CD4-positive, alpha-beta T cell treated with Interleukin-10 for 1 hour (primary cell): ENCODE measurements at places on chromosomes 4 and X.
A peak's percentile ranks its signal among the peaks of the same experiment; 100 is the strongest.

DNA sequence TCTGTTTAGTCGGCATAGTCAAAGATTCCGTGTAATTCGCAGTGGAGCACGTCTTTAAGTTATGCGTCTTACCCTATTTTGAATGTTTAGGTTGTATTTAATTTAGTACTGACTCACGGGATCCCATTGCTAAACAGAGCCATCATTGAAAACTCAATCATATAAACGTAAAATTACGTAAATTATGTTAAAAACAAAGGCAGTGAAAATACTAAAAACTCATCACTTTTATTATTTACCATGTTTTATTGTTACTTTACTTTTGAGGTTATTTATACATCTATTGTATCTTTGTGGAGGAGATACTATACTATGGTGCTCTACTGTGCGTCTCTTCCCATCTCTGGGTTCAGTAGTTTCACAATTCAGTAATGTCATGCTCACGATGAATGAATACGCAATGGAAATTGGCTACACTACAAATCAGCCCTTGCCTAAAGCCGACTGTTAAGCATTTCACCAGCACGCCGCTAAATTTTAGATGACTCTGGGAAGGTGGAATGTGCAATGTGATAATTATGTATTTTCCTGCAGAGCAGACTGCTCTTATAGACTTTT, 944 bp downstream of the FUNDC2 start:
- peak; percentile 31 for DNase-seq

GRCh38 chrX:123803331-123803983, 56.4 kb upstream of the XIAP start:
- peak; percentile 46 for DNase-seq

DNA sequence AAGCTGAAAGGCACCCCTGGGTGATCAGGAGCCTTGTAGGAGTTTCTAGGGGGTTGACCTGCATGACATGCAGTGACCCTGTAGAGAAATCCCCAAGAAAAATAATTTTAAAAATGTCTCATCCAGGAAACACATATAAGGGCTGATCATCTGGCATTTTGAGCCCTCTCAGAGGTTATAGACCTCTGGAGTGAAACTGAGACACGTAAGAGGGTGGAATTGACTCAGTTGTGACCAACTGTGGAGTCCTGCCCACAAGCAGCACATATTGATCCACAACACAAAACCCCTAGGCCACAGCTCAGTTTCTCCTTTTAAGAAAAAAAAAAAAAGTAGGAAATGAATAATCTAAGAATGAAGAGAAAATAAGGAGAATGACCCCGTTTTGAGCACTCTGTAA, 32.5 kb upstream of the MTMR8 start:
- no peak for DNase-seq

DNA sequence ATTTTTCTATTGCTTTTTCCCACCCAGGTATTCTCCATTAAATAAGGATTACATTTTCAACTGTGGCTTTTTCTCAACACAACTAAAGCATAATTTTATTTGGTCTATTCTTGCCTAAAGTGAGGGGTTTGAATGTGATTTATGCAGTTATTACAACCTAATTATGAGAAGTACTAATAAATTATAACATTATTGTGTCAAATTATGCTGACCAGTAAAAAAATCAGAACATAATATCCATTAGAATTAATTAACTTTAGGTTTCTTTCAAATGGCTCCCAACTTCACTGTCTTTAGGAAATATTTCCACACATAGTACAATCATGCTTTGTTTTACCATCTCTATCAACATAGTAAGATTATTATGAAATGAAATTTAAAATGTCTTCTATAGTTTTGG, 1293.9 kb downstream of the FSTL5 start:
- DNase-seq = no peak

DNA sequence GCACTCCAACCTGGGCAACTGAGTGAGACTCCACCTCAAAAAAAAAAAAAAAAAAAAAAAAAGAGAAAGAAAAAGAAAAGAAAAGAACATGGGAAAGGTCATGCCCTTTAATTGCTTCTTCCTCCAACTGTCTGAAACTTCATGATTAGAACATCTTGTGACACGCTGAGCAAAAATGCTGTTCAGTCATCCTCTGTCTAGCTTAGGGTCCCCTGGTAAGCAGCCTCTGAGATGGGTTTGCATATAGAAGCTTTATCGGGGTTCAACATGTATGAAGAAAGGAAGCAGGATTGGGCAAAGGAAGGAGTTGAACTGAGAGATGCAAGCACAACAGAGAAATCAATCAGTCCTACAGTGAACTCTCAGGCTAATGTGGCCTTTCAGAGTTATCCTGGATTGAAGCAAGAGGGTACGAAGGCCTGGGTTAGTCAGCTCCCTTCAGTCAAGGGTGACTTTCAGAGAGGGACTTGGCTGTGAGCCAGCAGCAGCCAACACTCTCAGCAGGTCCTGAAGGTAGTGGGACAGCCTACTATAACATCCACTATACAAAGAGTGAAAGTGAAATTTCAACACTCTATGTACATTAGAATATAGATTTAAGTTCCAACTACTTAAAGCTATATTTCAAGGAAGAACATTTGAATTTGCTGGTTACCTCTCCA, 11.4 kb downstream of the MAOB start:
- DNase-seq = no peak

GRCh38 chr4:152571296-152571695, 35.4 kb upstream of the FBXW7 start:
- no peak for DNase-seq

GRCh38 chr4:114599231-114599902, 760 bp downstream of the UGT8 start:
- DNase-seq = no peak

- DNase-seq = no peak
These were observed 13.7 kb downstream of the RASSF6 start for GRCh38 chr4:73606465-73606974.

GRCh38 chrX:19743386-19743785, 144.0 kb downstream of the SH3KBP1 start:
- no peak for DNase-seq

DNA sequence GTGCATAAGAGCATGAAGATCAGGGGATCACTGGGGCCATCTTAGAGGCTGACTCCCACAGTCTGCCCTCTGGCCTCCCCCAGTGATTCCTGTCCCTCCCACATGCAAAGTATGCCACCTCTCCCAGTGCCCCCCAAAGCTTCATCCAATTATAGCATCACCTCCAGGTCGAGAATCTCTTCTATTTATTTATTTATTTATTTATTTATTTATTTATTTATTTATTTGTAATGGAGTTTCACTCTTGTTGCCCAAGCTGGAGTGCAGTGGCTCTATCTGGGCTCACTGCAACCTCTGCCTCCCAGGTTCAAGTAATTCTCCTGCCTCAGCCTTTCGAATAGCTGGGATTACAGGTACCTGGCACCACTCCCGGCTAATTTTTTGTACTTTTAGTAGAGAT, 50.1 kb downstream of the BCORL1 start:
- no peak for DNase-seq

- DNase-seq = no peak
These were observed 22.6 kb downstream of the RELL1 start for GRCh38 chr4:37663552-37663951.

DNA sequence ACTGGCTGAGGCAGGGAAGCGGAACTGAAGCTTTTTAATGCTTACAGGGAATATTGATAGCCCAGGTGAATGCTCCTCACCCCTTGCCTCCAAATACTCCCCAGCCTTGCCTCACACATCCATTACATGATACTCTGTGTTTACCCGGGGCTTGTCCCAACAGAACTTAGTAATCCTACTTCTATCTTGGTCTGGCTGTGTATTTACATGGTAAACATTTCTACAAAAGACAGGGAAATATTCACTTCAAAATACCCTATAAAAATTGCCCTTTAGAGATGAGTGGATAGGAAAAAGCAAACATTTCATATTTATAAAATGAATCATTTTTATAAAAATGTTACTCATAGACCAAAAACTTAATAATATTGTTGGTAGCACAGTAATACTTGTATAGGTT, 120.1 kb downstream of the NHS start:
- DNase-seq = no peak

- DNase-seq = no peak
These were observed 27.1 kb downstream of the CENPE start for GRCh38 chr4:103171006-103171405.

GRCh38 chr4:140806163-140806562, 50.0 kb upstream of the TBC1D9 start:
- no peak for DNase-seq

- DNase-seq = no peak
These were observed 16.4 kb downstream of the DOK7 start for GRCh38 chr4:3479358-3480101.

DNA sequence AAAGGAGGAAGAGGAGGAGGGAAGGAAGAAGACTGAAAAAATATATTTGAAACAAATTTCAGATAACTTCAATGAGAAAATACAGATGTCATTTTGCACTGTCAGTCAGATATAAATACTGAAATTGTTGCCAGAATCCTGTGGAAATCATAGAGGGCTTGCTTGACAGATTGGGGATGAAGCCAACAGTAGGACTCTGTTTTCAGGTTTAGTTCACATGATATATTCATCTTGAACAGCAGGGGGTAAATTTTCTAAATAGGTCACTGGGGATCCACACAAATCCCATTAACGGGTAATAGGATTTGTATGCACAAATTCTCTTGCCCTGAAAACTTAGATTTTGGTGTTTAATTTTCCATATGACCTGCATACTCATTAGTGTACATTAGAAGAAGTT, 103.3 kb upstream of the PCDH18 start:
- DNase-seq = no peak

DNA sequence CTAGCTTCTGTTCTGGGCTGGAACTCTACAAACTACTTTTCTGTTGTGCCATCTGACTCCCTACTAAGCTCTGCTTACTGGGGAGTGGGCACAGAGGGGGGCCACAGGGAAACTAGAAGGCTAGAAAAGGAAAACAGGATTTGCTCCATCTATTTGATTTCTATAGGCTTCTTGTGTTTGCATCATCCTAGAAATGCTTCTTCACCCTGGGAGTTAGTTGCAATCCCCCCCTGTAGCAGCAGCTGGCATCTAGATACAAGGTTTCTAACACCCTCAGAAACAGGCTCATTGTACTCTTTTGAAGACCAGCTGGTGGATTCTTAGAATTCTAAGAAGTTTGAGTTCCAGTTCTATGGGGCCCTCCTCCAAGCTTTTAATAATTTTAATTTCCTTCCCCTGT, 213.4 kb downstream of the TMA16 start:
- DNase-seq = no peak

DNA sequence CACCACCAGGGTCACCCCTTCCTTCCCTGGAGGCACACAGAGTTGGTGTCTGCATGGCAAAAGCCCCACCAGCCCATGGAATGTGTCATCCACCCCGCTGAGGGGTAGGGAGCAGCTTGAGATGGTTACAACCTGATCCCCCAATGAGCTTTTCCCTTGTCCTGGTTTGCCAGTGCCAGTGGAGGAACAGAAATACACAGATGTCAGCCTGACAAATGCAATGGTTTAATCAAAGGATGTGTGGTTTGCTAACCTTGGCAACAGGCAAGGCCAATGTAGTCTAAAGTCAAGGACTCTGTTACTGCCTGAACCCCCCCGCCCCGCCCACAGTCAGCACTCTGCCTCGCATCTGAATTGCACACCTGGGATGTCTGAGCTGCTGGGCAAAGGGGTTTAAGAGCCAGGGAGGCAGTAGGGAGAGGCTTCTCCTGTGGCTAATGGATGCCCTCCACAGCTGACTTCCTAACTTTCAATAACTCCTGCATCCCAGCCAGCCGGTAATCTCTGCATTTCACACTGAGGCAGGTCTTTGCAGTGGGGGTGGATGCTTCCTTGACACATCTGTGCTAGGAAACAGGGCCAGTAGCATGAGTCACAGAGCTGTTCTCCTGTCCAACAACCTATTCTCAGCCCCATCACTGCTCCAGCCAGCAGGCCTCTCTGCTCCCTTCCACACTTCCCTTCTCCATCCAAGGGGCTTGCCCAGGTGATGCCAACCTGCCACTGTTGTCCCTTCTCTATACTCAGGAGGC, 137.5 kb downstream of the AMMECR1 start:
- no peak for DNase-seq

- DNase-seq = no peak
These were observed 188.5 kb downstream of the SLIT2 start for GRCh38 chr4:20440170-20440569.

DNA sequence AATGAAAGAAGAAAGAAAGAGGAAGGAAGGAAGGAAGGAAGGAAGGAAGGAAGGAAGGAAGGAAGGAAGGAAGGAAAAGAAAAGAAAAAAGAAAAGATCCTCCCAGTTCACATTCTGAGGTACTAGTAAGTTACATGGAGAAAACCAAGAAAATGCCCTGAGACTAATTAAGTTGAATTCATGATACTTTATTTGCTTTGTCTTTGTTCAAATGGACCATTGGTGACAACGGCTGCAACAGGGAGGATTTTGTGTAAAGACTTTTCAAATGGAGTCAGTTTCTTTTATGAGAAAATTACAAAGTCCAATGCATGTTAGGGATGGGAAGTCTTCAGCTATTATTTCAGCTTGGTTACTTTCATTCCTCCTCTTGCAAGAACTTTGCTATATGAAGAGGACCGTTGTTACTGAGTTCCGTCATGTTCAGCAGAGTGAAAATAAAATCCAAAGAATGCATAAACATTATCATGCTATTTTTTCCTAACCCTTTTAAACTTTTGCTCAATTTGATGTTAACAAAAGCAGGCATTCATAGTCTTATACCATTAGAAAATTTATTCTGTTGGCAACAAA, 8.3 kb downstream of the VCX3A start:
- no peak for DNase-seq

GRCh38 chr4:9880406-9881197, 99.2 kb downstream of the DRD5 start:
- no peak for DNase-seq

- peak; percentile 0 for DNase-seq
These were observed 210.7 kb downstream of the PDGFRA start for GRCh38 chr4:54439831-54440243.

GRCh38 chr4:126057371-126057770, 742.6 kb downstream of the FAT4 start:
- DNase-seq = no peak

DNA sequence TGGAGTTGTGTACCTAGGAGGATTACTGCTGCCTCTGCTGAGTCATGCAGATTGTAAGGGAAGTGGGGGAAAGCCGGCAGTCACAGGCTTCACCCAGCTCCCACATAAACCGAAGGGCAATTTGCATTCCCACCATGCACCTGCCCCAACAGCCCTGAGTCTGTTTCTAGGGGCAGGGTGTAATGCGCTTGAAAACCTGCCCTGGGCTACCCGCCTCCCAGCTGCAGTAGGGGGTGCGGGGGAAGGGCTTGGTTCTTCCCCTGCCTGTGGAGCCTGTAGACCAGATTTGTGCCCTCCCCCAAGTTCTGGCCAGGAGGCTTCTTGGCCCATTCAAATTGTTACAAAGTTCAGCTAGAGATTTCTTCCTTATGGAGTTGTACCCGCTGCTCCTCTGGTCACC, 269.2 kb upstream of the DDX53 start:
- DNase-seq = no peak

GRCh38 chr4:169248645-169249044, 22.1 kb downstream of the SH3RF1 start:
- DNase-seq = no peak

GRCh38 chrX:53253293-53254020, 27.9 kb downstream of the IQSEC2 start:
- DNase-seq = no peak
